ENCODE measurements at places on chromosomes 1 and 21.

GRCh38 chr1:20672265-20672632 is 11.1 kb upstream of the DDOST start:
- no peak for DNase-seq

- DNase-seq, result no peak
These were observed 94.1 kb downstream of the PGBD5 start for GRCh38 chr1:230332061-230332460.

GRCh38 chr1:62110198-62110817 is 84.3 kb upstream of the L1TD1 start:
- DNase-seq, result no peak

DNA sequence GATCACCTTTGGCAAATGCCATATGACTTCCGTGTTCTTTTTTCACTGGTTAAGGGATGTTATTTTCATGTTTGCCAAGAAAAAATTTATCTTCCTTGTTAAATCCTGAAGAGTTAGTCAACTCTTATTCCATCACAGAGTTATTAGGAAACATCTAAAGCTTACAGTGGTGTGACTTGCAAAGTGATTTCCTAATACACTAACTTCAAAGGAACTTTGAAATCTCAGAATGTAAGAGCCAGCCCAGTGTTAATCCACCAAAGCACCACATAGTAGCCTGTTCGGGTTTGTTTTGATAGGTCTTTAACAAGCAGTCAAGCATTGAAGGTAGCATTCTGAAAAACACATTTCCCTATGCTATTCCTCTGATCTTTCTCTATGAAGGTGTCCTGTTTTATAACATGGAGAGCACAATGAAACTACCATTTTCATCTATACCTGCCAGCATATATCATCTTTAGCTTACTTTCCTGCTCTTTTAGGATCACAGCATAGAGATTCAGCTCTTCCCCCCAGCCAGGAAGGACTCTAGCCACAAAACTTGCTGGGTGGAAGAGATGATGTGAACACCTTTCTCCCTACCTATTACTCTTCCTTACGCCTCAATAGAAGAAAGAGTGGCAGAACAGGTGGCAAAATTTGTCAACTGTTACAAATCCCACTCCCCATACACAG is 82.4 kb upstream of the MAGI3 start:
- no peak for DNase-seq

GRCh38 chr1:207393610-207394009 is 60.5 kb upstream of the CR2 start:
- DNase-seq, result no peak

DNA sequence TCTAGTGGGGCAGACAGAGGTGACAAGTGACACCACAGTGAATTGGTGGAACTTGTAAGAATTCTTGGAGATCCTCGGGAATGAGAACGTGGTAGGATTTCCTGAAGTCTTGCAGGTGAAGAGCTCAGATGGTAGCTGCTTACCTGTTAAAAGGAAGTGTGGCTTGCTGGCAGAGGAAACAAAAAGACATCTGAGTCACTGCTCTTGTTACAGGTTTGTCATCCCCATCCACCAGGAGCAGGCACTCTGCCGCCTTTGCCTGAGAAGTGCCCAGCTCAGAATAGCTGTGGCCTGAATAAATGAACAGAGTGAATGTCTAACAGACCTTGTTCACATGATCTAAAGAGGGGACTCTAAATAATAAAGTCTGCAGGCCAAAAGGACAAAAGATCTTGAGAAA is 12.3 kb upstream of the ZSCAN20 start:
- no peak for DNase-seq

GRCh38 chr1:206903687-206904086 is 6.4 kb downstream of the IL24 start:
- no peak for DNase-seq

DNA sequence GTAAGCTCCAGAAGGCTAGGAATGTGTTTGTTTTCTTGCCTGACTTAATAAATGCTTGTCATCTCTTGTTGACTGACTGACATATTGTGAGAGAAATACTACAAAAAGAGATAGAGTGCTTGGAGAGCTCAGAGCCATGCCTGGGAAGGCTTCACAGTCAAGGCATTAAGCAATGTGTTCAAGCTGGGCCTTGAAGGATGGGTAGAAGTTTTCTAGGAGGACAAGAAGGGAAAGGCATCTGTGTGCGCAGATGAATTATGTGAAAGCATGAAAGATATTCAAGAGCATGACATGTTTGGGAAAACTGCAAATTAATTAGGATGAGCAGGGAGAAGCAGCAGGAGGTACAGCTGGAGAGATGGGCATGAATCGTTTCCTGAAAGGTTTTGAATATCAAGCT is 5.6 kb downstream of the SLAMF8 start:
- no peak for DNase-seq

DNA sequence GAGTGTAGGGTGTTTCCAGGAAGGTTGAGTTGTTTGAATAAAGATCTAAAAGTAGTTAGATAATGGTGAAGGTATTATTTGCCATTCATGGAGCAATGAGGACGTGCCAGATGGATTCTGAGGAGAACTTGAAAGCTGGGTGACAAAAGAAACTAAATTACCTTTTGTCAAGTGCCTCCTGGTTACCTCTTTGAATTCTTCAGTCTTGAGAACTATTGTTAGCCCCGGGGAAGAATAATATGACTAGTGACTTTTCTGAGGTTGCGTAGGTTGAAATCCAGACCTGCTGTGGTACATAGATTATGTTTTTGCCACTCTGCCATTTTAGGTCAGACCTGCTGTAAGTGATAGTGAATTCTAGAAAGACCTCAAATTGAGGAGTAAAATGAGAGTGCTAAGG is 11.5 kb downstream of the LAMC1 start:
- DNase-seq, result no peak

- DNase-seq, result no peak
These were observed 500.5 kb downstream of the SETD4 start for GRCh38 chr21:35559829-35560225.

DNA sequence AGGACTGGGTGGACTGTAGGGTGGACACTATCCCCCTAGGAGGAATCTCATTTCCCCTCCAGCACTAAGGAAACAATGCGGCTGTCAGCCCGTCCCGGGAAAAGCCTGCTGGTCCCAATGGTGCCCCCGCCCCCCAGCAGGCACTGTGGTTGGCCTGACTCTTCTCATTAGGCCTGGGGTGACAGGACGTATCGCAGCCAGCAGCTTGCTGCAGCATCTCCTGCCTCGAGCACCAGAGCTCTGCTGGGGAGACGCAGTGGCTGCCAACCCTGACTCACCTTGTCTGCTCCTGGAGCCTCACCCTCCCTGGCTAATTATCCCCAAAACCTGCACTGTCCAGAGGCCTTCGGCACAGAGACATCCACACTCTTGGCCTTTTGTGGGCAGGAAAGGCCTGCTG is 115.1 kb upstream of the GJB5 start:
- DNase-seq, result no peak

GRCh38 chr1:46003315-46003714 is 129.1 kb downstream of the PIK3R3 start:
- DNase-seq, result no peak

DNA sequence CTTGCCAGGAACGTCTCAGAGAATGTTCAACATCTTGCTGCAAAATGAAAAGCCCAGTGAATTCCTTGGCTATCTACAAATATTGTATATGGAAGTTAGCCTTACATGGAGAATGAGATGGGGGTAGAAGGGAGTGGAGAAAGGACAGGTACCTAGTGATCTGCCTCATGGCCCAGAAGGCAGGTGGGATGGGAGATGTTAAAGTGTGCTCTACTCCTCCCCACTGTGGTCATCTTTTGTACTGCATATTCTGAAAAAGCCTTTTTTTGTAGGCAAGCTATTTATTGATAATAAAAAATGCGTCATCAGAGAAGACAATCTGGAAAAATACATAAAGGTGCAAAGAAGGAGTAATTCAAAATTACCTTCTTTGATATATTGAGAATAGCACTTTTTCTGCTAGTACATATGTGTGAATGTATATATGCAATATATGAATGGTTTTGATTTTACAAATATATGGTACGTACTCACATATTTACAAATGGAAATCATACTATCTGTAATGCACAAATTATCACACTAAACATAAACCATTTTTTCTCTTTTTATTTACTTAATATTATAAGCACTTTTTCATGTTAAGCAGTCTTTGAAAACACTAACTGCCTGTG is 19.1 kb upstream of the SLC5A9 start:
- no peak for DNase-seq

GRCh38 chr21:38858026-38858811 is 52.5 kb downstream of the ETS2 start:
- DNase-seq, result no peak

DNA sequence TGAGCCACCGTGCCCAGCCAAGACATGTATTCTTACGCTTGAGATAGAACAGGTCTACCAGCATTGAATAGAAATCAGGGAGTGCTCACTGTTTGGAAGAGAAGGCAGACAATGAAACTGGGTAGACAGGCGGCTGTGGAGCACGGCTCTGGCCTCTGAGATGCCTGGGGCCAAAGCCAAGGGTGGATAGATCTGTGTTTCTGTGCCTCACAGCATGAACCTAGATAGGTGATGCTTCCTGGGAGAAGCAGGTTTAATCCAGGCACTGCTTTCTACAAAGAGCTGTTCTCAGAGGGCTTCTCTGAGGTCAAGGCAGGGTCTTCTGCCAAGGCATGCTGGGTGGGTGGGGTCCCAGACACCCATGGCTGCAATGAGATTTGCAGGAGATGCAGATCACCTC is 24.6 kb upstream of the PRSS38 start:
- no peak for DNase-seq

- no peak for DNase-seq
These were observed 8.1 kb downstream of the CD247 start for GRCh38 chr1:167510244-167510643.
